ENCODE measurements at places on chromosomes 7 and 10. TPM values are rescaled to one million over a fixed set of nuclear protein-coding genes. Genes with fewer than 3 reads are reported as not detected.

GRCh38 chr7:117014673-117015133 is 61.4 kb downstream of the ST7 start:
- no peak for DNase-seq

GRCh38 chr10:7033031-7033430 is 377.8 kb downstream of the SFMBT2 start:
- no peak for DNase-seq

DNA sequence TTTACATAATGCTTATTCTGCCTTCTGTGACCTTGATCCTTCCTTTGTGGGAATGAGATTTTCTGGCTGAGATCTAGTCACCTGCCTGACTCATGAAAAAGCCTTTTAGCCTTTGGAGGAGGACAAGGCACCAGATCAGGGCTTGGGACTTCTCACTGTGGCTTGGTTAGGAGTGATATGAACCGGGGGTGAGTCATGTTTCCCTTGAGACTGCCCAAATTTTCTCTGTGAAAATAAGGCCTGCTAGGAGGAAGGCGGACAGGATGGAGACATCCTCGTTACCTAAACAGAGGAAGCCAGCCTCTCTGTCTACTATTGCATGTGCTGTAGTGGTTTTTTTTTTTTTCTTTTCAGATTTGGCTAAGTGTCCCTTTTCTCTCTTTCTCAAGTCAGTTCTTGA is 57.8 kb downstream of the EVX1 start:
- DNase-seq = no peak

DNA sequence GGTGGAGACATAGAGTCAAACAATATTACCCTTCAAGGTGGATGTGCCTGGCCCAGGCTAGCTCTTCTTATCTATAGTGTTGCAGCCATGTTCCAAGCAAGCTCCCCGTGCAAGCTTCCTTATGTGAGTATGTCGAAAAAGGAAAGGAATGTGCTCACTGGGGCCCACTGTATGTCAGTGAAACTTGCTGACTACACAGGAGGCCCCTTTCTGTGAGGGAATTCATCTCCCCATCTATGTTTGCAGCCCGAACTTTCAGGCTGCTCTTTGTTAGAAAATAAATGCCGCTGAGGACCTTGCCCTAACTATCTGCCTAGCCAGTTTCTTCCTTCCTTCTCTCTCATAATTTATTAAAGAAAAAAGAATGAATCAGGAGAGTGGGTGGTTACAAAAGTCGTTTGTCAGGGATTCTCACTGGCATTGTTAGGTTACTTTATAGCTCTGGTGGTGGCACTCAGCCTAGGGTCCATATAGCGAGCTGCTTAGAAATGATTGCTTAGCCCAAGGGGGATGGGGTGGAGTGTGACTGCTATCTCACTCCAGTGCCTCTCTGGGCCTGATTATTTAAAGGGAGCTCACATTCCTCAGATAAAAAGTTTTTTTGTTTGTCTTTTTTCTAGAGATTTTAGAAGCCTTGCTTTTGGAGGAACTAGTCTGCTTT is 302.1 kb downstream of the ABCA13 start:
- no peak for DNase-seq

DNA sequence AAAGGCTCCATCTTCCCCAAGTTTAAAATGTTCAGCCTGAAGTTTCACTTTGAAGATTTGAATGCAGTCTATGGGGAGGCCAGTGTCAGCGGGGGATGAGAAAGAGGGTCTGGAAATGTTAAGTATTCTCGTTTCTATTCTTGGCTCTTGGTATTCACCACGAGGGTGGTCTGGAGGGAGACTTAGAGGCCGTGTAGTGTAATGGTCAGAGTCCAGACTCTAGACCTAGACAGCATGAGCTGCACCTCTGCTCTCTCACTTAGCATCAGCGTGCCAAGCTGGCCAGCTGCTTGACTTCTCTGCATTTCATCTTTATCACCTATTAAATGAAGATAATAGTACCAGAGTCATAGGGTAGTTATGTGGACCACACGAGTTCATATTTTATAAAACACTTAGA is 57.9 kb downstream of the MKX start:
- DNase-seq = no peak

- DNase-seq = no peak
Measured at GRCh38 chr7:114589436-114589835, 174.8 kb downstream of the FOXP2 start.

GRCh38 chr10:93478873-93479272 is 3.3 kb downstream of the MYOF start:
- DNase-seq = no peak

OR2A7 gene
- 2.5 TPM for polyA plus RNA-seq

DNA sequence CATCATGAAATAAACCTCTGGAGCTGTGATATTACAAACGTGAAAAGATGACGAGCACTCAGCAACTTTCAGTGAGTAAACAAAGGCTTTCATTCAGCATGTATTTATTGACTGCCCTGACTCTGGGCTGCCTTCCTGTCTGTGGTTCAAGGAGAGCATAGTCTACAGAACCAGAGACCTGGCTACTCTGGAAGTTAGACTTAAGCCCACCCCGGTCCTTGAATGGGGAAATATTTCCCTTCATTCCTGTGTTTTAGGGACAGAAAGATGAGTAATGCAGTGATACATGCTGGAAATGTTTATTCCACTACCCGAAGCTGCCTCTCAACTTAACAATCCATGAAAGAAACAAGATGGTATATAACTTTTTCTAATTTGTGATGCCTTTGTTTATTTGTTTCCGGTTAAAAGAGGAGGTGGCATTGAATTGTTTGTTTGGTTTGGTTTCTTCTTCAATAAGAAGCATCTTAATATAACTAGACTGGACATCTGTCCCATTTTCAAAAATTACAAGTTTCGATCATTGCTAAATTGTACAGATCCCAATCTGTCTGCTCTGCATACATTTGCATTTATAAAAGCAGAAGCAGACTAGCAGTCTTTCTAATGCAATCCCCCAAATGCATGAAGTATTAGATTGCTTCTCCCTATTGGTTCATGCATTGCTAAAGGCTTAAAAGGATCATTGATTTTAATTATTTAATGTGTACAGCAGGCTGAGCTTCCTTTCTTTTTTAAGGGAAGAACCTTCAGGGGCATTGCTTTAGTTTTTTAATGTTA is 57.7 kb downstream of the TRUB1 start:
- no peak for DNase-seq

TUBAL3 gene
- 0.35 TPM for polyA plus RNA-seq

- no peak for DNase-seq
Measured at GRCh38 chr10:42684517-42684916, 46.1 kb upstream of the ZNF33B start.

GRCh38 chr7:107860981-107861652 is 29.9 kb upstream of the DLD start:
- DNase-seq = peak; percentile 17

ADAMTS14 gene
- polyA plus RNA-seq = not detected

GRCh38 chr7:10571759-10572158 is 401.9 kb upstream of the PHF14 start:
- no peak for DNase-seq

SLC26A3 gene
- polyA plus RNA-seq = not detected

- peak; percentile 70 for DNase-seq
Measured at GRCh38 chr7:66167773-66168387, 37.3 kb upstream of the TPST1 start.

ELOVL3 gene
- 0.28 TPM for polyA plus RNA-seq

DNA sequence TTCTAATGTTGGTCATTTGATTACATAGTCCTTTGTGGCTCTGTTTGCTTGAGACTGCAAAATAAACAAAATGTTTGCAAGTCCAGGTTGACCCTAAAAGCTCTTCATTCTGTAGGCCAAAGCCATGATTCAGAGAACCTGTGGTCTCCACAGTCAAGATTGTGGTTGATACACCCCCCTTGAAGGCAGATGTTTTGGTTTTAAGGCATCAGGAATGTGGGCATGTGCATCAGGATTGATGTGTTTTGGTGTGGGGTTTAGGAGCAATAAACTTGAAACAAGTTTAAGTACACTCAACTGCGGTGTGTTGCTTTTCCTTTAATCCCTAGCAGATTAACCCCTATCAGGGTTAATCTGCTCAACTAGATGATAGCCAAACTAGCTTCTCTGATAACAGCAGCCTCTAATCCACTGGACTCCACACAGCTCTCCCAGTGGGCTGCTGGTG is 379.1 kb upstream of the GALNT17 start:
- DNase-seq = no peak
